CD4-positive, alpha-beta T cell treated with Interleukin-17A for 1 hour (primary cell): ENCODE measurements at places on chromosomes 1 and 21.

DNA sequence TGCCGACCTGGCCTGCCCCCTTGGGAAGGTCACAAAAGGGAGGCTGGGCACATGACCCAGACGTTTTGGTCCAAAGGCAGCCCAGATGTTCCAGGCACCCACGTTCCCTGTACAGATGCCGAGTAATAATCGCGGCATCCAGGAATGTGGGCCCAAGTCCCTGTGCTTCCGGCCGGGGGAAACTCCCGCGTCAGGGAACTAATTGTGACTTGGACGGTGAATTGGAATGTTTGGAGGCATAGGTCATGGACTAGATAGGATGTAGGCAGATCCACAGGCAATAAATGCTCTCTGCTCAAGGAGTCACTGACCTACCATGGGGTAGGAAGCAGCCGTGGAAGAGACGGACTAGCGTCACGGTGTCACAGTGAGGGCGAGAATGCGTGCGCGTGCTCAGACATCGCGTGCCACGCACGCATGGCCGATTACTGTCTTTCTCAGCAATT lies 178.4 kb downstream of the DUSP10 start:
- DNase-seq, result no peak

DNA sequence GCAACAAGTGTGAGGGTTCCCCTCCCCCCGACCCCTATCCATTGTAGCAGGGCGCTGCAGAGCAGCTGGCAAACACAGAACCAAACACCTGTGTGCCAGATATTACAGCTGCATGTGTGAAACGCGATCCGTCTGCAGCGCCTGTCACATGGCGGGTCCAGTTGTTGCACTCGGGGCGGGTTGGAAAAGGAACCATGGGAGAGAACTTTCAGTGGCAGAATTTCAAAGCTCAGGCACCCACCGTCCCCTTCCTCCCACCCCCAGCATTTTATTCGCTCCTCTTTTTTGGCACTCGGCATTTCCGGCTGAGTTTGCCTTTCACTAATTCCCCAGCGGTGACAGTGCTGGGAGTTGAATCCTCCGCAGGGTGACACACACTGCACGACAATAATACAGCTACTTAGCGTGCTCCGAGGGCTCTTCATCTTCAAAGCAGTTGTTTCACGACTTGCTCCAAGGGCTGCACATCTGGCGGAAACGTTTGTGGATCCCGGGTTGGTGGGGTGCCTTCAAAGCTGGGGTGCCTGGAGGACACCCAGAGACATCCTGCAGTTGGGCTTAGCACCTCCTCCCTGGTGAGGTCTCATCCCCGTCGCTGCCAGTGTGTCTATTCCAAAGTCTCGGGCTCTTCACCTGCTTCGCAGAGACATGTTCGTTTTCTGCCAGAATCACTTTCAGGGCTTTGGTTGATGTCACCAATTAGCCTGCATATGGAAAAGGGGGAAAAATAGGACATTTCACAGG lies 180.7 kb downstream of the ZBTB18 start:
- no peak for DNase-seq

- DNase-seq, result no peak
Measured at GRCh38 chr1:168065506-168065905, 71.2 kb downstream of the GPR161 start.

DNA sequence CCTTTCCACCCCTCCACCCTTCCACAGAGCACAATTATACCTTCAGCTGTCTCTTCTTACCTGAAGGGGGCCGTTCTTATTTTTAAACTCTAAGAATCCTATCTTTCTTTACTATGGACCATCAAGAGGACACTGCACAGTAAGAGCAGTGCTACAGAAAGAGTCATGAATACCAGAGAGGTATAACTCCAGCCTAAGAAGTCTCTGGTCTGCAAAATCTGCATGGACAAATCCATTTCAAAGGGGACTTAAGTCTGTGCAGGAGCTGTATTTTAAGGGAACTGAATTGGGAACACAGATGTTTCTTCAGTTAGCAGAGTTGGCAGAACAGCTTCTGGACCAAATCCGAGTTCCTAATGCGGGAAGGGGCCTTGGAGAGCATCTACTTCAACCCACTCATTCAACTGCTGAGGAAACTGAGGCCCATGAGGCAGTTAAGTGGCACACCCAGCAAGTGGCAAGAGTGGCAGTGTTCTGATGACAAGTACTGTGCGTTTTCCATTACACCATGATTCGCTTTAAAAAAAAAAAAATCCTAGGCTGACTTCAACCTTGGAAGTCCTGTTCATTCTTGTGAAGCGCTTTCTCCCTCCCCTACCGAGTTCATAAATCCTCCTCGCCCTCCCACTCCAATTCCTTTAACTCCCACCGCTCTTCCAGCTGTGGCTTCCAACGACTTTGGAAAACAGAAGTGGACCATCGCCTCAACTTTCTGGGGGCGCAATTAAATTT lies 1.8 kb downstream of the PLPP3 start:
- DNase-seq, result no peak

- DNase-seq, result no peak
Measured at GRCh38 chr21:43937891-43938309, 72.9 kb downstream of the AGPAT3 start.

GRCh38 chr1:107414550-107414949 lies 273.7 kb downstream of the NTNG1 start:
- DNase-seq, result no peak

- no peak for DNase-seq
Measured at GRCh38 chr1:206488466-206488865, 18.2 kb downstream of the IKBKE start.

- DNase-seq, result no peak
Measured at GRCh38 chr1:17113963-17114362, 5.3 kb downstream of the PADI2 start.

DNA sequence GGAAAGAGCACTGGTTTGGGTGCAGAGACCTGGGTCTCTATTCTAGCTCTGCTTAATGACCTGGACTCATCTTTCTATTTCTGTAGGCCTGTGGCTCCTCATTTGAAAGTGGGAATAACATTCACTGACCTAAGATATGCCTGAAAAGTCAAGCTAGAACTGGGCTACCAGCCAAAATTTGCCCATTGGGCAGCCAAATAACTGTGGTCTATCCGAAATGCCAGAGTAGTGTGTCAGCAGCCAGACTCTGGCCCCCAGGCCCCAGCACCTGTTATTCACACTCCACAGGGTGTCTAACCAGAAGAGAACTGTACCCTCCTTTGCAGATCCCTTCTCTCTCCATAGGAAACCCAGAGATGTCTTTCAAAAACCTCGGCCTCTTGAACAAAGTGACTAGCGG lies 12.6 kb downstream of the DAB1 start:
- no peak for DNase-seq

DNA sequence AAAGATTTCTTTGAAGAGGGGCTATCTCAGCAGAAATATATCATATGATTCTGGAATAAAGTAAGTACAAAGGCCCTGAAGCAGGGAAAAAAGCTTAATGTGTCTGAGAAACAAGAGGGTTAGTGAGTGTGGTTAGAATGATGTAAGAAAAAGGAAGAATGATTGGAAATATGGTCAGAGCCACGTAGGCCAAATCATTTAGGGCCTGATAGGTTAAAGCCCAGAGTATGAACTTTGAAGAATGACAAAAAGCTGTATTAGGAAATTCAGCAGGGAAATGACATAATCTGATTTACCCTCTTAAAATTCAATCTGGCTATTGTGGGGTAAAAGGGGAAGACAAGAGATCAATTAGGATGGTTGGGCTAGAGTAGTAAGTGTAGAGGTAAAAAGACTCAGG lies 69.0 kb upstream of the MUTYH start:
- DNase-seq, result no peak
